Gastrocnemius medialis (tissue), 4 donors: ENCODE measurements at places on chromosomes 7 and 10. TPM values are rescaled to one million over a fixed set of nuclear protein-coding genes. Genes with fewer than 3 reads are reported as not detected.

GRCh38 chr7:117807676-117808075 is 65.6 kb downstream of the CTTNBP2 start:
- H3K36me3 ChIP-seq: no peaks in the 10 kb centered on the region
- H3K27me3 ChIP-seq: no peaks in the 10 kb centered on the region
- H3K4me3 ChIP-seq: no peak overlapping the region

The CFAP46 gene
- 4.2 TPM for total RNA-seq

- no peak overlapping the region for H3K4me3 ChIP-seq
Observed at GRCh38 chr10:106982268-106982667, 182.2 kb downstream of the SORCS1 start.

The INMT gene
- 6.5 TPM for total RNA-seq

DNA sequence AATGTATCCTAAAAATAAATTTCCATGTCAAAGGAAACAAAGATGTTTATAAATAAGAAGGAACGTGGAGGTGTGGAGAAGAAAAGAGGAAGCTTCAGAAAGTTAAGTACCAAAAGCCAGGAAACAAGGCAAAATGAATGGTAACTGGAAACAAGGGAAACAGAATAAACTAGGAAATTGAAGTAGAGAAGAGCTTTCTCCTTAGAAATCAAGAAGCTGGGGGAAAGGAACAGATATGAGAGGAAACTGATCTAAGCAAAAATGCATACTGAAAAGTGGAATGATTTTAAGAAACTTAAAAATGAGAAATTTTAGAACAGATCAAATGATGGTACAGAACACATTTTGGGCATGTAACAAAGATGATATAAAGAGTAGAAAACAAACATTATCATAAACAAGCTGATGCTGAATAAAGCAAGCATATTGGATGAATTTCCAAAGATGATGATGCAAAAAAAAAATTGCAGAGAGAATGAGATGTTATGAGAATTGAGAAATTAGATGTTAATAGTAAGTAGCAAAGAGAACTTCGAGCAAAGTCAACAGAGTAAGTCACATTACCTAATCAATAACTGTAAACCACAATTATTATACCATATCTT is 1.9 kb downstream of the BRAF start:
- DNase-seq: no peak
- H3K27me3 ChIP-seq: no peaks in the 10 kb centered on the region
- no peaks in the 10 kb centered on the region for H3K36me3 ChIP-seq
- H3K4me1 ChIP-seq: peaks cover 36% of the 10 kb centered on the region

The PPP1R9A gene
- total RNA-seq: 17.3 TPM

The FOXL3 gene
- not detected for total RNA-seq

The HMX3 gene
- total RNA-seq: not detected

DNA sequence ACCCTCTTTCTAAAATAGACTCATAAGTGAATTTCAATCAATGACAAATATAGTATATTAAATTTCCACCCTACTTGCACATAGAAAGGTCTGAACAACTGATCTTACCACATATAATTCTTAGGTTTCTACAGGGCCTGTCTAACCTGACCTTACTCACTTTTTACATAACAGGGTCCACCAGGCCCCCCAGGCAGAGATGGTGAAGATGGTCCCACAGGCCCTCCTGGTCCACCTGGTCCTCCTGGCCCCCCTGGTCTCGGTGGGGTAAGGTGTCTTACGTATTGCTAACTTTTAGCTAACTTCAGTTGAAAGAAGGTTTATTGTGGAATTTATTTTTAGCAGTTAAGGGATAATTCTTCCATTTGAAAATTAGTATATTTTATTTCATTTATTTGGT is 5.3 kb downstream of the COL1A2 start:
- no peak overlapping the region for H3K27ac ChIP-seq
- H3K4me3 ChIP-seq: no peak overlapping the region
- peaks cover 3% of the 10 kb centered on the region for H3K4me1 ChIP-seq
- no peak for DNase-seq
- no peaks in the 10 kb centered on the region for H3K36me3 ChIP-seq

DNA sequence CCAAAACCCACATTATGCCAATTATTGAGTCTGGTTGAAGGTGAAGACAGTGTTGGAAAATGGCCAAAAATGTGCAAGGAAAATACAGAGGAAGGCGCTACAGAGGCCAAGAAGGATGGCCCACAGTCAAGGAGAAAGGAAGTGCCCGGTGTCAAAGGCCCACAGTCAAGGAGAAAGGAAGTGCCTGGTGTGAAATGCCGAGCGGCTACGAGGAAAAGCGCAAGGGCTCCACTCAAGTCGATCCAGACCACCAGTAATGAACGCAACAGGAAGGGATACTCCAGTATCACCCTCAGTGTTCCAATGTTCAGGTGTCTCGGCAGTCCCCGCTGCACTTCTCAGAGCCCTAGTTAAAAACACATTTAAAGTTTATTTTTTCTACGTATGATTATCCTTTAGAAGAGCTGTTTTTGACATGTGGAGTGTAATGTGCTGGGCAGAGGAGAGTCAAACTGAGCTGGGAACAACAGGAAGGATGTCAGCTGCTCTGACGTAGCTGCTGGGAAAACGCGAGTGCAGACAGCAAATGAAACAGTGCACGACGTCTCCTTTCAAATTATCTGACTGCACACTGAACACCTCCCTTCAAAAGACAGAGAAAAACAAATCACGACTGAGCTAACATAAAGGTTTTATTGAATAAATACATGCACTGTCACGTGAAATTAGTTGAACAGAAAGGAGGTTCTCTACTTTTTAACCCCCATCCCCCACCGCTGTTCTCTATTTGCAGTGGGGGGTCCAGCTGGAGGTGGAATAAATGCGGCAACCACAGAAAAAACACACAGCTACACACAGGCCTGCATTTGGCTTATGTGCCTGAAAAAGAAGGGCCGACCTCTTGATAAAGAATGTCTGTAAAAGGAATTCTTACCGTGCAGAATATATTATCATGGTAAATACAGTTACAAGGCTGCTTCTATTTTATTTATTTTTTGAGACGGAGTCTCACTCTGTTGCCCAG is 26.1 kb upstream of the NCAPG2 start:
- H3K4me3 ChIP-seq: no peak overlapping the region
- no peak overlapping the region for H3K27ac ChIP-seq
- DNase-seq: no peak
- H3K36me3 ChIP-seq: no peaks in the 10 kb centered on the region
- no peaks in the 10 kb centered on the region for H3K4me1 ChIP-seq

The AOAH gene
- total RNA-seq: 1.4 TPM

DNA sequence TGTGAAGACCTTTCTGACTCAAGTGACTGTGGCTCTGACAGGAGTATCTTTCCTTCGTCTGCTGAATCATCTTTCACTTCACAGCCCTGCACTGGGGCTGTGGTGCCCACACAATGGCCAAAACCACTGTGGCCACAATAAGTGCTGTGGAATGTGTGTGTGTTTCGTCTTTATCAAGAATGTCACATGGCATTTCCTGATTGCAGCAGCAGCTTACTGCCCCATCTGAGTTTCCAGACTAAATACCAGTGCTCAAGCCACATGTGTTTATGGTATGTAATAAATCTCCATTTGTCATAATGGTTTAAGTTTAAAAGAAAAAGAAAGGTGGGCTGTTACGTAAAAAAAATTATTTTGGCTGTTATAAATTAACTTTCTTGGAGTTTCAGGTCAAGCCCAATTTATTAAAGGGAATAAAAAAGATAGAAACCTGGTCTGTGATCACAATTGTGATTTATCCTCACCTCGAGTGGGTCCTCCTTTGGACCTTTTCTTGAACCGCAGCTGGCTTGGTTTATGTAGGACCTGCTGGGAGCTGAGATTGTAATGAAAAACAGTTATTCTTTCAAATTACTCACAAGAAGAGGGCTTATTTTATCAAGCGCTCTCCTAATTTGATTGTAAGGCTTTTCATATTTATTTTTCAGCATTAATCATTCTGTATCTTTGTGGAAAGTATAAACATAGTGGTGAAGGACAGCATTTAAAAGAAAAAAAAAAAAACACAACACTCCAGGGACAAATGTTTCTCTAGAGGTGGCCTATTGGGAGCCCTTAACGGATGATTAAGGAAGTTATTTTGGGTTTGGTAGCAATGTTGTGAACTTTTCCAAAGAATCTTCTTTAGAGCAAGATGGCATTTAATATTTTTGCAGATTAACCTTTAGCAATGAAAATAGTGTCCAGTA is 116.2 kb downstream of the LRMDA start:
- H3K27ac ChIP-seq: no peak overlapping the region
- H3K36me3 ChIP-seq: no peaks in the 10 kb centered on the region
- H3K4me3 ChIP-seq: no peak overlapping the region
- no peak for DNase-seq

The CPVL gene
- total RNA-seq: 5.6 TPM
